ENCODE measurements at places on chromosomes 11 and 22. TPM values are rescaled to one million over a fixed set of nuclear protein-coding genes. Genes with fewer than 3 reads are reported as not detected.

The GRM5 gene
- 0.16 TPM for polyA plus RNA-seq

The MS4A2 gene
- polyA plus RNA-seq: not detected

The MRPL11 gene
- 66.1 TPM for polyA plus RNA-seq

The SHISAL1 gene
- polyA plus RNA-seq: 2.0 TPM

The MUC6 gene
- 23.0 TPM for polyA plus RNA-seq

The FDXACB1 gene
- 4.0 TPM for polyA plus RNA-seq

The PTPN5 gene
- 0.93 TPM for polyA plus RNA-seq

The SSTR3 gene
- polyA plus RNA-seq: 0.92 TPM

The ZNRF3 gene
- polyA plus RNA-seq: 29.1 TPM

The HBG1 gene
- polyA plus RNA-seq: 10.0 TPM

DNA sequence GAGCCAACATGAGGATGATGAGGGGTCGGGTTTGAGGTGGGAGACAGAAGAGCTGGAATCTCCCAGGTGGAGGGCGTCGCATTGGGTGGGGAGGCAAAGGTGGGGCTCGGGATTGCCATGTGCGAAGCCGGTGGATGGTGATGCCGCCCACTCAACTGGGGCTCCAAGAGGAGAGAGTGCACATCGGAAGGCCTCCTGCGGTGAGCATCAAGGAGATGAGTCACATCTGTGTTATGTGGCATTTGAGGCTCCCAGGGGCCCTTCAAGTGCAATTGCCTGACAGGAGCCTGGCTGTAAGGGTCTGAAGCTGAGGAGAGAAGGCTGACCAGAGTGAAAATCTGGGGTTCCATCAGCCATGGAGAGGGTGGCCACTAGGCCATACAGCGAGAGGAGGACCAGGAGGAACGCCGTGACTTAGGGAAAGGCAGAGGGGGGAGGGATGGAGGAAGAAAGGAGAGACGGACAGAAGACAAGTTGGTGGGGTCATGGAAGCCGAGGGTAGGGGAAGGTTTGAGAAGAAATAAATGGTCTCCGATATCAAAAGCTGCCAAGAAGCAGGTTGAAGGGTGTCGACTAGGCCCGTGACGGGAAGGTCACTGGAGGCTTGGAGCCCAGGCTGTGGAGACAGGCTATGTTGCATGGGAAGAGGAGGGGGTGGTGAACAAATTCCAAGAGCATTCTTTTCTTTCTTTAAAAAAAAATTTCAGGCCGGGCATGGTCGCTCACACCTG lies 21.3 kb downstream of the RASD2 start:
- no peak for DNase-seq

DNA sequence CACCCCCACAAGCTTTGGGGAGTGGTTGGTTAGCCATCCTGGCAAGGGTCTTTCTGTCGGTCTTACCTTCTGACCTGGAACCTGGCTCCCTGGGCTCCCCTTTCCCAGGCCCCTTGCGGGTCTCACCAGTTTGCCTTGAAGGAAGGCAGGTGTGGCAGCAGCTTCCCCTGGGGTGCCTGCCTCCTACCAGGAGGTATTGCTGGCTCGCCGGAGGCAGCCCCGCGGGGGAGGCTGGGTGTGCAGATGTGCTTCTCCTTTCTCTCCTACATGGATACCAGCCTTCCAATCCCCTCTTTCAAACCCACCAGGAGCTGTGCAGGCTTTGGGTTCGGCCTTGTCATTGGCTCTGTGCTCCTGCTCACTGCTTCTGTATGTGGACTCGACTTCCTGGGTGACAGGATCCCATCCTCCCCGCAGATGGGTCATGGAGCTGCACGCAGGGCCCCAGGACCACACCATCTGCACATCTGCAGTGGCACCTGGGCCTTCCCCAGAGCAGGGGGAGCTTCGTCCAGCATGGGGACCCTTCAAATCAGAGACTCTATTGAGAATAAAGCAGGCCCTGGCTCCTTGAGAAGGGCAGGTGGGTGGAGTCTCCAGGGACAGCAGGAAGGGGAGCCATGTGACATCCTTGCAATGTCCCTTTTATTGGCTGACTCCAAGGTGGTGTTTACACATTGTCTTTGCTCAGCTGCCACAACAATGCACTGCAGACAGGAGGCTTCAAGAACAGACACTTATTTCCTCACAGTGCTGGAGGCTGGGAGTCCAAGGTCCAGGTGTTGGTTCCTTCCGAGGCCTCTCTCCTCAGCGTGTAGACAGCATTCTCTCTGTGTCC lies 592.0 kb downstream of the BRD1 start:
- DNase-seq: no peak

DNA sequence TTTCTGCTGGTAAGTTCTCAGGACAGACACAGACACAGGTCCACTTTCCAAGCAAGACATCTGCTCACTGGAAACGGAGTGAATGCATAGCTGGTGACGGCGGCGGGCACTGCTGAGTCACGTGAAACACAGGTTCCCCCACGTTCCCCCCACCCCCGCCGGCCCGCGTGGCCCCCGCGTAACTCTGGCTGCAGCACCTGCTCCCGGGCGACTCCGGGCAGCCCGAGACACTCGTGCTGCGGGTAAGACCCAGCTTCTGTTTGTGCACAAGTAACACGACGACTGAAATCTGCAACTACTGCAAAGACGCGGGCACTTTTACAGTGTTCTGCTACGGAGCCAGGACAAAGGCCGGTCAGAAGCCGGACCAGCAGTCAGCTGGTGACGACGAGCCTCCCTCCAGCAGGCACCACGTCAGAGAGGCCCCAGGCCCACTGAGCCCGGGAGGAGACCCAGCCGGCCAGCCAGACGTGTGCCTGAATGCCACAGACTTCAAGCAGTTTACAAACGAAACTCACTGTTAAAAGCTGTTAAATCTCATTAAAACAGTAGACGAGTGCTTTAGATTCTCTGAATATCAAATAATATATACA lies 12.9 kb upstream of the ARFGAP3 start:
- DNase-seq: no peak

- DNase-seq: no peak
Observed at GRCh38 chr11:17864478-17864941, 129.9 kb downstream of the KCNC1 start.

- DNase-seq: no peak
Observed at GRCh38 chr22:20181884-20182236, 31.0 kb upstream of the CCDC188 start.

DNA sequence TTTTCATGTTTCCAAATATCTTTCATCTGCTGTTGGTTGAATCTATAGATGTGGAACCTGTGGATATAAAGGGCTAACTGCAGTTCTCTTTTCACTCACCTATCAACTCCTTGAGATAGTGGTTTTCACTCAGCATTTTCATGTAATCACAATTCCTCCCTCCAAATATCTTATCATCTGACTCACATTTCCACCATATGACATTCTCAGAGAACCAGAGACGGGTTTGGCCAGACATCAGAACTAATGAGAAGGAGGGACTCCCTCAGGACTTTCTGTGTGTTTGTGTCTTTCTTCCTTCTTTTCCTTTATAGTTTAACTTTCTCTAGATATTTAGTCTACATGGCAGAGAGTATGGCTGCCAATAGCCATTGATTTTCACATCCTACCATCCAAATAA lies 134.8 kb upstream of the DDI1 start:
- no peak for DNase-seq

GRCh38 chr11:45984192-45984591 lies 61.7 kb downstream of the LARGE2 start:
- no peak for DNase-seq

- DNase-seq: no peak
Observed at GRCh38 chr11:69487849-69488542, 6.5 kb downstream of the LINC01488 start.

DNA sequence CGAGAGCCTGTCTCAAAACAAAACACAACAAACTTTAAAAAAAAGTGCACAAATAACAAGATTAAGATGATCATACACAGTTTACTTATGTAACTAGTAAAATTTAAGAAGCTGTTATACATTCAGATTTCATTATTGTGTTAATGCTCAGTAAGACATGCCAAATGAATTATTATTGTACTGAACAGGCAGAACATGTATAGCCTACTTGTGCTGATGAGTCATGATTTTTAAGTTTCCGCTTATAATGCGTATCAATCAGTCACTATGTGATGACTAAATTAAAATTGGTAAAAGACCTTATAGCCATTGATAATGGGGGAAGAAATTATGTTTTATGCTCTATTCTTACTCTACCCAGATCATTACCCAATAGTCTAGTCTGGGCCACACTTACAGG lies 20.5 kb upstream of the EXPH5 start:
- DNase-seq: no peak

GRCh38 chr22:37281646-37282384 lies 493 bp upstream of the CYTH4 start:
- no peak for DNase-seq

DNA sequence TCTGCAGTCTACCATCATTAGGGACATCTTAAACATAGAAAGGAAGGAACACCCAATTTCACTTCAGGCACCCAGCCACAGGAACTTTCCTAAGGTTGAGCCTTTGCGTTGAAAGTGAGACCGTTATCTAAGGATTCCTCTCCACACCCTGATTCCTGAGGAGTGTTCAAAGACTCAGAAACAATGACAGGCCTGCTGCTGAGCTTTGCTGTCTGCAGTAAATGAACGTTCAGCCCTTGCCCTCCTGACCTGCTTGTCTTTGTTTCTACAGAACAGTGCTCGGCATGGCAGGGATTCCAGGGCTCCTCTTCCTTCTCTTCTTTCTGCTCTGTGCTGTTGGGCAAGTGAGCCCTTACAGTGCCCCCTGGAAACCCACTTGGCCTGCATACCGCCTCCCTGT lies 7.0 kb downstream of the PRSS23 start:
- no peak for DNase-seq

DNA sequence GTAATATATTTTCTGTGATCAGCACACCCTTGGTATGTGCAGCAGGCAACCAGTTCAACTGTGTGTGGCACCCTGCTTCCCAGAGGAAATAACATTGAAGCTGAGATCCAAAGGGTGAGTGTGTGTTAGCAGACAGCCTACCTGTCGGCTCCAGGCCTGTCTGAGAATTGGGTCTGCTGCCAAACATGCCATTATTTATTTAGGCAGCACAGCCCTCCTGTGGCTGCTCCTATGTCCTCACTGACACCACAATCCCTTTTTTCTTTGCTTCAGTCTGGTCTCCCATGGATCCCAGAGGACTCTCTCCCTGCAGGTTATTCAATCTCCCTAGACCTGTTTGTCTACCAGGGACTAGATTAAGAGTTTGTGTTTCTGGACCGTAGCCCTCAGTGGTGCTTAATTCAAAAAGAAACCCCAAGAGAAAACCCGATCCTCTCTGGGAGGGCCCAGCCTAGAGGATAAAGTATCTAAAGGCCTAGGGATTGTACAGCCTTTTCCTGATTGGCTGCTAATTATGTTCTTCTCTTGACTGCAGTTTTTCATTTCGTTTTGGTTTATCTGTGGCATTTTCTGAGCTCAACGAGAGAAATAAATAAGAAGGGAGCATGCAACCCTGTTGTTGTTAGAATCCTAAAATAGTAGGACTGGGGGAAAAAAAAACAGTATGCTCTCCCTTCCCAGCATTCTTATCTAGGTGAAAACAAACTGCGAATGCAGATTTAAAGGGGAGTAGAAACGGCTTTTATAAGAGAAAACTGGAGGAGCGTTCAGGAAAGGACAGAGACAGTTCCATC lies 24.1 kb downstream of the KCNE3 start:
- no peak for DNase-seq

DNA sequence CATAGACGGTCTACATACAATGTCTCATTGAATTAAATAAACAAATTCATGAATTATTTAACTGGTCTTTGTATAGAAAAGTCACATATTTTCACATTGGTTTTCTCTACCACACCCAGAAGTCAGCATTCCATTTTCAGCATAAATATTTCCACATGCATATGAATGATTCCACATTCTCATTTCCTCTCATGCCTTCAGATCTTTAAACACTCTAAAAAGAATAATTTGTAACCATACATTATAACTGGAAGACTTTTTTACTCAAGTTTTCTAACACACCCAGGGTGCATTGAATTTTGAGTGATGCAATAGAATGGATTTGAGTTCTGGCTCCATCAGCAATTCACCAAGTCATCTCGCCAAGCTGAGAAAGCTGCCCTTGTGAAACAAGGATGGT lies 501.8 kb upstream of the TENM4 start:
- no peak for DNase-seq

DNA sequence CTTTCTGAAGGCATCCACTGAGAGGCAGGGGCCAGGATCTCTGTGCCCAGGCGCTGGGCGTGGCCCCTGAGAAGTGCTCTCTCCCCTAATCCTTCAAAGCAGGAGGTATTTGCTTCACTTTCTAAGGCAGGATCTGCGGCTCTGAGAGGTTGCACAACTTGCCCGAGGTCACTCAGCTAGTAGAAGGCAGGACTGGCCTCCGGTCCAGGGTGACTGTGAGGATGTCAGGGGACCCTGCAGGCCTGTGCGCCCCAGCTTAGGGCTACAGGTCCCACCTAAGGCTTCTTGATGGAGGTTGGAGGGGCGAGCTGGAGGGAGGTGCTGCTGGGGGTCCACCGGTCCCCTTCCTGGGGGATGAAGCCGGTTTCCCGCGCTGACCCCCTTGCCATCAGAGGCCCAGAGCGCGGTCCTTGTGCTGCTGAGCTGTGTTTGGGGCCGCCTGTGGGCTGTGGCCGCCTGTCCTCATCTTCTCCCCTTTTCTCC lies 979 bp downstream of the SMIM38 start:
- DNase-seq: no peak

- DNase-seq: no peak
Observed at GRCh38 chr11:2355000-2355644, 22.0 kb upstream of the CD81 start.

DNA sequence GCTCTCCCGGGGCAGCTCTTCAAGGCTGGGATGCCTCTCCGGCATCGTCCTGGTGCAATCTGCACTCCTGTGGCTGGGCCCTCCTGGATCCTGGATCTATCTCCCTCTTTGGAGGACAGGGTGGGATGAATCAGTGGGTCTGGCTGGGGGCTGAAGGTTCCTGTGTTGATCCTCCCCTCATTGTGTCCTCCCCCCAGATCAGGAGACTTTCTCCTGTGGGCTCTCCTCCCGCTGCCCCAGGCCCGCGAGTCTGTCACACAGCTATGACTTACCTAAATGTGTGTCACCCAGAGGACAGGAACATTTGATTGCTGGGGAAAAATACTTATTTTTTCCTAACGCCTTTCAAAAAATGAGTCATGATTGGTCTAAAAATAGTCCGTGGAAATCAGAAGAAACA lies 106.8 kb upstream of the NECTIN1 start:
- no peak for DNase-seq

- DNase-seq: no peak
Observed at GRCh38 chr11:27215471-27216269, 147.3 kb downstream of the CCDC34 start.

- DNase-seq: no peak
Observed at GRCh38 chr11:19087658-19088057, 27.1 kb upstream of the MRGPRX2 start.

- no peak for DNase-seq
Observed at GRCh38 chr11:55172734-55173415, 89.1 kb upstream of the TRIM48 start.

- DNase-seq: no peak
Observed at GRCh38 chr11:74442636-74443035, 24.7 kb downstream of the KCNE3 start.

GRCh38 chr11:7449211-7449840 lies 36.0 kb upstream of the OLFML1 start:
- DNase-seq: no peak

DNA sequence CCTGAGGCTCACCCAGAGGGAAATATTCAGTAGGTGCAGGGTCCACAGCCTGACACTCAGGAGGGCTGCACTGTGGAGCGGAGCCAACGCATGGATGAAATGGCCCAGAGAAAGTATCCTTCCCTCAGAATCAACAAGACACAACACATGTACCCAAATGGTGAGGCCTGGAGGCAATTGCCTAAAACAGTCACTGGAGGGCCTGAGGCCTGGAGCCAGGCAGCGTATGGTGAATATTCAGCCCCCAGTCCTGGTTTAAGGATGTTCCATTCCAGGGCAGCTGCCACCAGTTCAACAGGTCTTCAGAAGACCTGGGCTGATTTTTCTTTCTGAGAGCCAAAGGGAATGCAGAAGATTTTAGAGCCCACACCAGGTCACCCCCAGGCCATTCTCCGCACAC lies 264.8 kb downstream of the INSC start:
- no peak for DNase-seq
